Activated CD4-positive, alpha-beta T cell treated with anti-CD3 and anti-CD28 coated beads, Interleukin-2, Interleukin-6, amounts not matched to agents 100 ng/mL and 50 ng/mL, durations not matched to agents 16 hours and 8 hours (primary cell): ENCODE measurements at places on chromosomes 2 and 18.
A peak's percentile ranks its signal among the peaks of the same experiment; 100 is the strongest.

DNA sequence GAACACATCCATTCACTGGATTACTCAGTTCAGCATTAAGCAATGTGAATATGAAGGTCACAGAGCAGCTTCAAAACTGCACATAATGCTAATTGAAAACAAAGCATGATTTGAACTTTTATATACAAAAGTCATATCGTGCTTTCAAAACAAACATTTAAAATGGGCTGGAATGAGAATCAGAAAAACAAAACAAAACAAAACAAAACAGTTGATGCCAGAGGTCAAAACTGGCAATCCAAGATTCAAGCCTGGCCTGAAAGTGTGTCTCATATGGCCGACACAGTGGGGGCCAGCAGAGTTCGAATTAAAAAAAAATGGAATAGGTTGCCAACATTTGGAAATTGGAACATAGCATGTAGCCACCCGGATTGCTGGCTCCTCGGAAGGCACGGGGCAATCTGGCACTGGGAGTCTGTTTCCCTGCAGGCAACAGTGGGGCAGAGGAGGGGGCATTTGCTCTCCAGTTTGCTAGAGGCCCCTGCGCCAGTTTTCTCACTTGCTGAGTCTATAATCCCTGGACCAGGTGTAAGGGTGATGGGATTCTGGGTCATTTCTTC is 294.4 kb downstream of the ZNF521 start:
- no peak for DNase-seq

GRCh38 chr2:190664240-190664639 is 15.4 kb downstream of the NAB1 start:
- DNase-seq = no peak

GRCh38 chr2:199228887-199229819 is 228.6 kb downstream of the SATB2 start:
- peak; percentile 83 for DNase-seq

DNA sequence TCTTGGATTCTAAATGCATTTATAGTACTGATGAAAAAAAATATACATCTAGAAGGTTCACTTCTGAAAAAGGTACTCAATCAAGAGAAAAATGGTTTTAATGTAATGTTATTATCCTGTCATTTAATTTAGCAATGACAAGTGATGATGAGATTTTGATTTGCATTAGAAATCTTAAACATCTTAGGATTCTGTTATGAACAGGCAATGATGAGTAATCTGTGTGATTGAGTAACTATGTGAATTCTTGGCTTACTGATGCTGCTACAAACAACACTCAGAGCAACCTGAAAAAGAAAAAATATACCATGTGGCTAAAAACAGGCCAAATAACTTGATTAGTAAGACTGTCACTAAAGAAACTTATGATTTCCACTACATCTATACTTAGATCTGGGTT is 30.1 kb downstream of the RBKS start:
- peak; percentile 61 for DNase-seq

DNA sequence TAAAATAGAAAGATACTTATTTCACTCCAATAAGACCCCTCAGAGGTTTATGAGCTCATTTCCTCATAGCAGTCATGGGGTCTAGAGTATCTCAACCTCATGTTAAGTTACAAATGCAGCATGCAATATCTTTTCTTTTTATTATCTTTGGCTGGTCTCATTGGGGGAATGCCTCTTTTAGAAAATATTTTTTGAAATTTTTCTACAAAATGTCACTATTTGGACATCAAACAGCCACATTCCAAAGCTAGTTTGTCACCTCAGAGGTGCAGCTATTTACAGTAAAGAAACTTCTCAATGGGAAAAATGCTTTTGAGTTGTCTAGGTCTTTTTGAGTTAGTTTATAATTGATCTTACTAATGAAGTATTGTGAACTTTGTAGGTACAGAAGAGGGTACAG is 370.7 kb upstream of the LRATD1 start:
- DNase-seq = no peak

DNA sequence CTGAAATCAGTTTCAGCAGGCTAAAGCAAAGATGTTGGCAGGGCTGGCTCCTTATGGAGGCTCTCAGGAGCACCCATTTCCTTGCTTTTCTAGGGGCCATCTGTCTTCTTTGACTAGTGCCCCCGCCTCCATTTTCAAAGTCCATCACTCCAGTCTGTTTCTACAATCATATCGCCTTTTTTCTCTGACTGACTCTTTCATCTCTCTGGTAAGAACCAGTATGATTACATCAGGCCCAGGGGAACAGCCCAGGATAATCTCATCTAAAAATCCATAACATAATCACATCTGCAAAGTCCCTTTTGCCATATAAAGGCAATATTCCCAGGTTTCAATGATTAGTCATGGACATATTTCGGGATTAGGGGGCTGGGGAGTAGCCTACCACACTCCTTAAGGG is 57.0 kb downstream of the CUL3 start:
- DNase-seq = no peak

DNA sequence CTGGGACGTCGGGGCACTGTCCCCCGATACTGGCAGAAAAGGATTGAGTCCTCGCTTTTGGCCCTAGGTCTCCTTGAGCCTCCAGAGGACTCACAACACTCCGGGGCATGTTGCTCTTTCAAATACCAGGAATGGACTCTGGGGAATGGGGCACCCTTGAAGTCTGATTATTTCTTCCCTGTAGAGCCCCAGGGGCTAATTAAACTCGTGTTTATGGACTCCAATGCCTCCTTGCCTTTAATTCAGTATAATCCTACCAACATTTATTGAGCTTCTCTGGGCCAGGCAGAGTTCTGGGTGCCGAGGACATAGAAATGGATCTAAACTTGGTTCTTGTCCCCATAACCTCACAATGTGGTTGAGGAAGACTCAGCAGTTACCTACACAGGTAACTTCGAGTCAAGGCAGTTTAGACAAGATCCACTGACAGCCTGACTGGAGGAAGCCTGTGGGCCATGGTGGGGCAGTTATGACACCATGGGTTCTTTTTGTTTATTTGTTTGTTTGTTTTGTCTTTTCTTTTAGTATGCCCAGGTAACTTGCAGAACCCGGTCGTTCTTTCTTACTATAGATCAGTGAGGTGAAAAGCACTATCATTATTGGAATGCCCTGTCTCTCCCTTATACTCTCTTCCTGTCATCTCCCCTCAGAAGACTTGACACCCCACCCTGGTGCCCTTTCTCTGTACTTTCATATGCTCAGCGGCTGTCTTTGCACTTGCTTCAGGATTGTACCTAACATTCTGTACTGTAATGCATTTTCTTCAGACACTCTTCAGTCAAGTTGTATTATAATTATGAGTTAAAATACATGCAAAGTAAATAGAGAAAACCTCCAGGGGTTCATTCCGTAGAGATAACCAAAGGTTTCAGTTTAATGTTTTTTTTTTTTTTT is 3.2 kb downstream of the CFLAR start:
- DNase-seq = peak; percentile 52

DNA sequence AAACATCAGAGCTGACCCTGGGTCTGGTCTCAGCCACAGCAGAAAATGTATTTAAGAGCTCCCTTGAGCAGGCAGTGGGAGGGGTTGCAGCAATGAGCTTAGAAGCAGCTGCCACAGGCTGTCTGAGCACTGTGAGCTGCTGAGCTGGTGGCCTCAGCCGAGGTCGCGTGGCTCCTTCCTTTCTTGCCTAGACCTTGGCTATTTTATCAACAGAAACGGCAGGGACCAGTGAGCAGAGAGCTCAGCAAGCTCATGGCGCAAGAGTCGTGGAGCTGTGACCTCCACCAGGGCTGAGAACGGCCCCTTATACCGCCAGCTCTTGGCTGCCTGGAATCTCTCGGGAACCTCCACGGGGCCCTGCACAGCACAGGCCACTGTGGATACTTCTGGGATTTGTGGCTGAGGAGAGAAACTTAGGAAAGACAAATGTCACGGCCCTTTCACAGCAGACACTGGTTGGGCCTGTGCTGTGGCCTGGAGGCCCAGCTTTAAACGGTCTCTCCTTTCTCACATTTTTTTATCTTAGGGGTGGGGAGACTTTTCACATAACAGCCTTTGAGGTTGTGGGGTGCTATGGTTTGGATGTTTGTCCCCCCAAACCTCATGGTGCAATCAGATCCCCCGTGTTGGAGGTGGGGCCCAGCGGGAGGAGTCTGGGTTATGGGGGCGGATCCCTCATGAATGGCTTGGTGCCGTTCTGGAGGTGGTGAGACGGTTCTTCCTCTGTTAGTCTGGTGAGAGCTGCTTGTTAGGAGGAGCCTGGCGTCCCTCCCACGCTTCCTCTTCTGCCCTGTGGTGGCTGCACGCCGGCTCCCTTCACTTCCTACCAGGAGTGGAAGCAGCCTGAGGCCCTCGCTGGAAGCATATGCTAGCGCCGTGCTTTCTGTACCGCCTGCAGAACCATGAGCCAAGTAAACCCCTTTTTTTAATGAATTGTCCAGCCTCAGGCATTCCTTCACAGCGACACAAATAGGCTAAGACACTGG is 1.7 kb downstream of the ALLC start:
- peak; percentile 35 for DNase-seq

- DNase-seq = no peak
Observed at GRCh38 chr2:50953021-50953420, 78.9 kb downstream of the NRXN1 start.

DNA sequence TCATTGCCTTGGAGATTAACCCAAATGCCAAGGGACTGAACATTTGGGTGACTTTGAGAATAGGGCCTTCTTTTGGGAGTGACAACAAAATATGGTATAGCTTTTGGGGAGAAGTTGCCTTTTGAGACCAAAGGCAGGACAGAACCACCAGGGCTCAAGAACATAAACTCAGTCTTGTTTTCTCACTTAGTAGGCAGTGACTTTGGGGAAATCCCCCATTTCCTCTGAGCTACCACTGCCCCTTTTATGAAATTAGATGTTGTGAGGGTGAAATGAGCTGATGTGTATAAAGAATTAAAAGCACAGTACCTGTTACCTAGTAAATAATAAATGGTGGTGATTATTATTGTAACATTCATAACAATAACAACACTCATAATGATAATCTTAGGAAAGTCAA is 36.5 kb downstream of the GPD2 start:
- DNase-seq = peak; percentile 58

GRCh38 chr2:118479020-118479419 is 368.4 kb downstream of the EN1 start:
- no peak for DNase-seq

DNA sequence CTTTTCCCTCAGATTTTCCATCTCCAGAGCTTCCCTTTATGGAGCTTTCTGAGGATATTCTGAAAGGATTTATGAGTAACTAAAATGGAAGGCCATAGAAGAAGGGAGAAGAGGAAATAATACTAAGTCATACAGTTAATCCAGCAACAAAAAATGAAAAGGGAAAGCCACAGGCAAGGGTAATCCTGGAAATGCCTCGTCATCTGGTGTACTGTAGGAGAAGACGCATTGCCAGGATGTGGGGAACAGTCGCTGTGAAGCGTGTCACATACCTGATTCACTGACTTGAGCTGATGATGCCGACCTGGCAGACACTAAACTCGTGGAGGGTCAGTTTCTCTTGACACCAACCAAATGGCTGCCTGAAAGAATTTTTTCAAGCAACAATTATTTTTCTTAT is 34.7 kb upstream of the ALPP start:
- DNase-seq = no peak

- DNase-seq = no peak
Observed at GRCh38 chr2:152042636-152043615, 55.9 kb downstream of the CACNB4 start.

DNA sequence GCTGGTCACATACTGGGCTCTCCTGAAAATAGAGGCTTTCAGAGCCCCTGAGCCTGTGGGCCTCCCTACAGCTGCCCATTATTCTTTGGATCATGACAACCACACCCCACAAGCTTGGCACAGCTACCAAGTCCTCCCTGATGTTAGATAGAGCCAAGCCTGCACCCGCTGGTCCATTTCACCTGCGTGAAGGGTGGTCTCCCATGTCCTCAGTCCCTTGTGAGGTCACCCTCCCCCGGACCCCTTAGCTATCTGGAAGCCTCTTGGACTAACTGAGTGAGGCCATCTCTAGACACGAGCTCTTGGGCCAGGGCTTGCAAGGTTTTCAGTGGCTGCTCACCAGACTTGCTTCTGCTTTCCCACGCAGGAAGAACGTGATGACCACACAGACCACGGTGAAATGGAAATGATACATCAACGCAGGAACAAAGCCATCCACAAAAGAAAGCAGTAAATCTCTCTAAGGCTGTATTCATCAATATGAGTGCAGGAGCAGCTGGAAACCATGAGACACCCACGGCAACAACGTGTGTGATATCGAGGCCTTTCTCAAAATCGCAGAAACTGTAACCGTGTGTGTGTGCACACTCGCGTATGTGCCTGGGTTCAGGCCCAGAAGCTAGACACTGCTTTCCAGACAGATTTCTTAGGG is 10.1 kb upstream of the MAL start:
- DNase-seq = peak; percentile 24

DNA sequence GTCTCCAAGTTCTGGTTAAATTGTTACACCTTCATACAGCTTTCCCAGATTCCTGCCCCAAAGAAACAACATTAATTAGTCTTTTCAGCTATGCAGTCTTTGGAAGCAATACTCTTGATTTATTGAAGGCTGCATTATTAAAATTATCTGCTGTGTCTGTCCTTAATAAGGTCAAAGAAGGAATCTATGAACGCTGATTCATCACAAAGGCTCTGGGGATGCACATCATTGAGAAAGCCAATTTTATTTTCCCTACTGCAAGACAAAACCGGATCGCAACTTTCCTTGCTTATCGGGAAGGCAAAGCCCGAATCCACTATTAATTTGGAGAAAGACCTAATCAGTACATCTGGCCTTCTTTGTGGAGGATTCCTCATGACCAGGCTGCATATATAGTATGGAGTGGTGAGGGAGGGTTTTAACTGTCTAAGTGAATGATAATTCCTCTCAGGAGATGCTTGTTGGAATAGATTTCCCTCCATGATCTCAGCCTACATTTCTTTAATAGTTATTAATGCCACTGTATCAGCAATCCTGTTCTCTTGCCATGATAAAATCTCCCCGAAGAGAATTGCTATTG is 224.6 kb downstream of the PIK3C3 start:
- DNase-seq = no peak

- no peak for DNase-seq
Observed at GRCh38 chr18:74714120-74714519, 116.5 kb downstream of the ZNF407 start.

DNA sequence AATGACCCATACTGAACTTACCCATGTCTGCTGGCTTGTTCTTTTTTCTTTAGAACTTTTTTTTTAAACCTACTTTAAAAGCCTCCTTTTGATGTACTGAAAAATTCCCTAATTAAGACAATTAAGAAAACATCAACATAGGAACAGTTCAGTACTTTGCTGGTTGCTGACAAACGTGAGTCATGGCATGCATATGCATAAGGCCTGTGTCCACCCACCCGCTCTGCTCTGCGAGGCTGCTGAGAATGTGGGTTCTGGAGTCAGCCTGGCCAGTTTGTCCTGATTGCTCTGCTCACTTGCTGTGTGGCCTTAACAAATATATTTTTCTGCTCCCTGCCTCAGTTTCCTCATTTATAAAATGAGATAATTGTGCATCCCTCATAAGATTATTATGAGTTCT is 27.3 kb downstream of the LAMA3 start:
- DNase-seq = no peak

- DNase-seq = no peak
Observed at GRCh38 chr2:212713681-212714080, 175.1 kb upstream of the ERBB4 start.

GRCh38 chr2:105856581-105856980 is 111.9 kb downstream of the NCK2 start:
- DNase-seq = no peak

DNA sequence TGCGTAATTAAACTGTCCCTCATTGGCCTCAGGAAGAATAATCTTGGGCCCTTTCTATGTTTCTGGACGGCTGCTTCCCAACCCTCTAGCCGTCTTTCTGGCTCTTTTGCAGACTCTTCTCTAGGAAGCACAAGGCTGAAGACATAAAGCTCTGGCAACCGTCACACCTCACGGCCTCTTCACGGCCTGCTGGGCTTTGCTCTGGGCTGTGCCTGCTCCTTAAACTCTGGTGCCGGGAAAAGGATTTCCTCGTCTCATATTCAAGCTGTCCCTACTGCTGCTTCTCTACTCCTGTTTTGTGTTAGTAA is 36.0 kb upstream of the WIPF1 start:
- DNase-seq = peak; percentile 41
